ENCODE measurements at places on chromosomes 1 and 21.

GRCh38 chr1:155226910-155227260 is 18.4 kb downstream of the MTX1 start:
- DNase-seq: no peak

DNA sequence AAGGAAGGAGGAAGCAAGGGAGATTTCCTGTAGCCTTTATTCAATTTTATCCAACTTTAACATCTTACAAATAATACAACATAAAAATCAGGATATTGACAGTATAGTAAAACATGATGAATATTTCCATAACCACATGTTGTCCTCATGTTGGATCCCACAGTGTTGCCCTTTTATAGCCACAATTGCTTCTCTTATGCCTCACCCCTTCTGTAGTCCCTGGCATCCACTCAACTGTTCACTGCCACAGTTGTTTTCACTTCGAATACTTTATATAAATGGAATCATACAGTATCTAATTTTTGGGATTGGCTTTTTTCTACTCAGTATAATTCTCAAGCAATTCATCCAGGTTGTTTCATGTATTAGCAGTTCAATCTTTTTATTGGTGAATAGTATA is 44.8 kb downstream of the SRSF11 start:
- no peak for DNase-seq

DNA sequence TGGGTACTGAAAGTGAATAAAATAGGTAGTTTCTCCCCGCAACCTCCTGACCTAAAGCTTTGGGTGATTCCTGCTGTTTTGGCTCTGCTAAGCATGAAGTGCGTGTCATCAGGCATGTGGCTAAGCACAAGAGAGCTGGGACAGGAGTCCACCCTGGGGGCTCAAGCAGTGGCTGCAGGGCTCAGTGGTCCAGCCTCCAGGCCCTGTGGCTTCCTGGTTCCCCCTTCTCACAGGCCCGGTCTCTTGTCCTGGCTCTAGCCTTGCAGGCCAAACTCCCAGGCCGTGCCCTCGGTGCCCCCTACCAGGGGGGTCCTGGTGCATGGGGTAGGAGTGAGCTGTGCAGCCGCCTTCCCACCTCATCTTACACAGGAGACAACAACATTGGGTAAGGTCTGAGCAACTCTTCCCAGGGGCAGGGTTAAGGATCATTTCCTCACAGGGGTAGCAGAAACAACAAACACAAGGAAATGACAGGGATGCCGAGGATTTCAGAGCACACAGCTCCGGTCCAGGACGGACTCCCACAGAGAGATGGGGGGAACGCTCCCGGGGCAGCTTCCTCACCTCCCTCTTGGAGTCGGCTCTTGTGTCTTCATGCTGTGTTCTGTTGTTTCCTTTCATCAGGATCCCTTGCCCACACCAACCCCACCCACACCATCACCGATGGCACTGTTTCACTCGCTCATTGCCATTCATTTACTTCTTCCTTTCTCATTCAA is 19.8 kb upstream of the SLC2A1 start:
- DNase-seq: no peak

GRCh38 chr1:235953801-235954200 is 87.1 kb upstream of the LYST start:
- no peak for DNase-seq

DNA sequence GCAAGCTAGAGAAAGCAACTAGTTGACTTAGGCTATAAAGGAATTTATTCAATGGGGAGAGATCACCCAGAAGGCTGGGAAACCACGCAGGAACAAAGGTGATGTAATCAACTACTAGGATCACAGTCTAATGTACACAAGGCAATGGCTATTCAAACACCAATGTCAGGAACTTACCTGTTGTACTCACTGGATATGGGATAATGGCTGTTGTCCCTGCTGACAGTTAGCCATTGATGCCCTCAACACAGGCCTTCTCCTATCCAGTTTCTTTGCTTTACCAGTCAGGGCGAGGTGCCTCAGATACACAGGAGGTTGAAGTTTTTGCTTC is 32.3 kb downstream of the C21orf91 start:
- no peak for DNase-seq

DNA sequence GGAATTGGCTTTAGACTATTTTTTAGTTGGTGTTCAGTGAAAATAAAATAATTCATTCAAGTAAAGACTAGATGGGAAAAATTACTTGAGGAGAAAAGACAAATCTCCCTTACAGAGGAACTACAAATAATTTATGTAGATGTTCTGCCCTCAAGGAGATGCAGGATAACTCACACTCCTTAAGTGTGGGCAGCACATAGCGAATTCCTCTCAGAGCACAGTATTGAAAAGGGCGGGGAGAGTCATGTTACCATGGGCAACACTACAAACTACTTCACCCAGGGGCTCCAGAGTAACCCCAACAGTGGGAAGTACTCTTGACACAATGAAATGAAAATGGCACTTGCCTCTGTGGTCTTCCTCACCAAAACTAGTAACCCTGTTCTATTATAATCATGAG is 20.6 kb upstream of the LAMC2 start:
- no peak for DNase-seq

GRCh38 chr1:221462345-221462744 is 279.5 kb downstream of the DUSP10 start:
- DNase-seq: no peak

GRCh38 chr1:109467301-109467777 is 993 bp downstream of the SYPL2 start:
- DNase-seq: peak; percentile 20

DNA sequence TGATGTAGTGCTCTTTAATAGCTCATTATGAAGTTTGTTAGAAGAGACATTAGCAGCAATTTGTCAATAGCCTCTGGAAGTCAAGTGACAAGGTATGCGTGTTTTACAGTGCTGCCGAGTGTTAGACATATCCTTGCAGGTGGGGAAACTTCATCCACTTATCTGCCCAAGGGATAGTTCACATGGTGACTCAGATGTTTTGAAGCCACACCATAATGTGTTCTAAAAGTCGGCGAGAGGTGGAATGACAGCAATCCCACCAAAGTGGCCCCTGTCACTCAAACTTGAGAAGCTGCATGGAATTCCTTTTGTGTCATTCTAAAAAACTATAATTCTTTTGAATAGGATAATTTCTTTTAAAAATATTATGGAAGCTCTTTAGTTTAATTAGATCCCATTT is 98.1 kb downstream of the RUNX1 start:
- no peak for DNase-seq

Data from KBM-7 (cell line).